LHCN-M2 (cell line): ENCODE measurements at places on chromosomes 1 and 21. TPM values are rescaled to one million over a fixed set of nuclear protein-coding genes. Genes with fewer than 3 reads are reported as not detected.
A peak's percentile ranks its signal among the peaks of the same experiment; 100 is the strongest.

DNA sequence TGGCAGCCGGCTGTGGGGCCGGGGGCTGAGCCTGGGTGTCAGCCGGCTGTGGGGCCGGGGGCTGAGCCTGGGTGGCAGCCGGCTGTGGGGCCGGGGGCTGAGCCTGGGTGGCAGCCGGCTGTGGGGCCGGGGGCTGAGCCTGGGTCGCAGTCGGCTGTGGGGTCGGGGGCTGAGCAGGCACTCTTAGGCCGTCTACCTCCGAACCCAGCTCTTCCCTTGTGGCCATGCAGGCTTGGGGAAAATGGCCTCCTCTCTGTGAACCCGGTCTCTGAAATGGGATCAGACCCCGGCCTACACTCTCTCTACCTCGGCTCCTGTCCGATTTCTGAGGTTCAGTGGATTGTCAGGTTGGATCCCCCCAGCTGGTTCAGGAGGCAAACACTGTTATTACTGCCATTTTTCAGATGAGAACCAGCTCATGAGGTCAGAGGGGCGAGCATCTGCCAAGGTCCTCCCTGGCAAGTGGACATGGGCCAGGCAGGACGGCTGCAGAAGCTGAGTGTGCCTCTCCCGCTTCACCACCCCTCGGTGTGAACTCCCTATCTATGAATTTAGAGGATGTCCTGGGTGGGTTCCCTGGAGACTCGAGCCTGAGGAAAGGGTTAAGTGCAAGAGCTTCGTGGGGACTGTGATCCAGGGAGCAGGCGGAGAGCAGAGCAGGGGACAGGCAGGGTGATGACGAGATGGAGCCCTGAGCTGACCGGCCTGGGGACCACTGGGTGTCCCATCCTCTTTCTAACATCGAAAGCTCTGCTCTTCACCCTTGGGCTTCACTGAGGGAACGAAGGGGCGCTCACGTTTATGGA lies 10.9 kb upstream of the COL18A1 start:
- no peak for DNase-seq

- DNase-seq, result peak; percentile 17
Measured at GRCh38 chr1:56255516-56256152, 323.7 kb downstream of the PLPP3 start.

SLC45A3 gene
- total RNA-seq, result 4.1 and 5.6 TPM in 2 replicates

ROR1 gene
- total RNA-seq, result 7.6 and 7.9 TPM in 2 replicates

GRCh38 chr21:45386728-45387371 lies 18.1 kb upstream of the COL18A1 start:
- peak; percentile 94 for DNase-seq

EPS8L3 gene
- total RNA-seq, result not detected in 2 replicates

COL6A1 gene
- 252 and 303 TPM in 2 replicates for total RNA-seq

DNA sequence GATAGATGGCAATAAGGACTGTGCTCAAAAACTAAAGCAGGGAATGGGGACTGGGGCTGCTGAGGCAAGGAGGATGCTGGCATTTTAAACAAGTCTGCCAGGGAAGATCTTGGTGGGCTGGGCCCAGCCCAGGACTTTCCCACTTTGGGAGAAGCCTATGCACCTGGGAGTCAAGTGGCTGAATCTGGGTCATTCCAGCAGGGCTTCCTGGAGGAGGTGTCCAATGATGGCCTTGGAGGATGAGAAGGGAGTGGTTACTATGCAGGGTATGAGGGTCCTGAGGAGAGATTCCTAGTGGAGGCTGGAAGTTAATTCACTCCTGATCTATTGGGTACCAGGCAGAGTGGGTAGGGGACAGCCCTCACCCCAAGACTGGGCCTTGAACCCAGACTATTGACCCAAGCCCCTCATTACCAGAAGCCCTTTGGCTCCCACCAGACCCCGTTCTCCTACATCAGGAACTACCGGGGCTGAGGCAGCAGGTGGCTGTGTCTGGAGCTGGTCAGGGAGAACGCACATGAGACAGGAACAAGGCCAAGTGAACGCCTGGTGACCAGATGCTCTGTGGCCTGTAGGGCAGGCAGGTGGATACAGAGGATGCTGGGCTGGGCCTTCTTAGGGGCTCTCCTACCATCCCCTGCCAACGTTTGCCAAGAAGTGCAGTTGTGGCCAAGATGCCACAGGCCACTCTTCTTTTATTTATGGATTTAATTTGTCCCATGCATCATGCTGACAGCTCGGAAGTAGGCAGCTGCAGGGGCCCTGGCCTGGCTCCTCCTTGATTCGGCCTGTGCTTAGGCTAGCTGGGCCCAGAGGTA lies 18.3 kb upstream of the LRP8 start:
- no peak for DNase-seq

SLC44A5 gene
- total RNA-seq, result 0.11 TPM in 1 of 2 replicates, not detected in the other

DNA sequence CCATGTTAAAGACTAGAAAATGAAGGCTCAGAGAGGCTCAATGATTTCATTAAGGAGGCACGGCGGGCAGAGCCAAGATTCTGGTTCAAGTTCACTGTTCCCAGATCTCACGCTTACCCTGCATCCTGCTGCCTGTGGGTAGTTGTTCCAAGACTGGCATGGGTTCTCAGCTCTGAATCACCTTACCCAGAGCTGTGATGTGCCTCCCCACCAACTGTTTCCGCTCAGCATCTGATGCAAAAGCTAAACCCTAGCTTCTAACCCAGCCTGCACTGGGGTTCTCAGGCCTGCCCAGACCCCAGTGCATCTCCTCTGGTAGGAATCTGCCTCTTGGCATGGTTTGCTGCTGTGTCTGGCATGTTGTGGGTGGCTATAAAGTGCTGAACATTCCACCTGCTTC lies 11.8 kb downstream of the TNR start:
- no peak for DNase-seq

GRCh38 chr1:180954005-180954800 lies 41.5 kb downstream of the KIAA1614 start:
- DNase-seq, result peak; percentile 75

GRCh38 chr1:201143726-201144635 lies 10.3 kb downstream of the TMEM9 start:
- DNase-seq, result no peak

GRCh38 chr1:92583821-92584760 lies 97.4 kb upstream of the GFI1 start:
- DNase-seq, result peak; percentile 89

DNA sequence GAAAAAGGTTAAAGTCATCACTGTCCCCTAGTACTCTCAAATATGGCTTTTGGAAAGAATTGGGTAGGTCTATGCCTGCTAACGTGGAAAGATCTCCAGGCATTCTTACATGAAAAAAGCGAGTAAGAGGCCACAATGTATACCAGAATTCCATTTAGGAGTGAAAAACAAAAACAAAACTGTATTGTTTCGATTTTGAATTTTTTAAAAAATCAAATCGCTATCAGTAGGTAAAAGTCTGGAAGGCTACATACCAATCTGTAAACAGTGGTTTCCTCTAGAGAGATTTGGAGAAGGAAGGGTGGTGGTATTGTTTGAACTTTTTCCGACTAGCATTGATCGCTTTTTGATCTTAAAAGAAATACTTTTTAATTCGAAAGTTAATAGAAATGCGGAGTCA lies 55.9 kb downstream of the RRAGC start:
- no peak for DNase-seq

OVAAL gene
- 0.11 TPM in 1 of 2 replicates, not detected in the other for total RNA-seq

DNA sequence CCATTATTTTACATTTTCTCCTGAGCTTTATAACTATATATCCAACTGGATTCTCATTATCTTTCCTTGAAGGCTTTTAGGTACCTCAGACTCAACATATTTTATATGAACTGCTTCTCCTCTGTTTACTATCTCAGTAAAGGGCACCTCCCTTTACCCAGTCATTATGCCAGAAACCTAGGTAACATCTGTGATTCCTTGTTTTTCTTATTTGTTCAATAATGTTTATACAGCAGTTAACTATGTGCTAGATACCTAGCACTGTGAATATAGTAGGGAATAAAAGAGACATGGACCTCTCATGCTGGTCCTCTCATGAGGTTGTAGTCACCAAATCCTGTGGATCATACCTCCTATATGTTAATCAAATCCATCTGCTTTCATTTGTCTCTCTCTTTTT lies 25.6 kb downstream of the PPP1R12B start:
- no peak for DNase-seq
